ENCODE measurements at places on chromosomes 7 and 10.

GRCh38 chr7:115009736-115010440 is 88.0 kb downstream of the MDFIC start:
- DNase-seq: no peak

- DNase-seq: no peak
Observed at GRCh38 chr10:99080275-99080945, 155.2 kb downstream of the HPSE2 start.

GRCh38 chr7:42020061-42020460 is 216.9 kb downstream of the GLI3 start:
- no peak for DNase-seq

- DNase-seq: no peak
Observed at GRCh38 chr10:112744181-112745096, 205.6 kb upstream of the TCF7L2 start.

GRCh38 chr7:30771174-30771879 is at the start of gene MINDY4:
Gene MINDY4, plus strand, starts transcription at chr7:30771417. Its CDS starts 77 bp downstream, at chr7:30771494.
- DNase-seq: peak; percentile 91

DNA sequence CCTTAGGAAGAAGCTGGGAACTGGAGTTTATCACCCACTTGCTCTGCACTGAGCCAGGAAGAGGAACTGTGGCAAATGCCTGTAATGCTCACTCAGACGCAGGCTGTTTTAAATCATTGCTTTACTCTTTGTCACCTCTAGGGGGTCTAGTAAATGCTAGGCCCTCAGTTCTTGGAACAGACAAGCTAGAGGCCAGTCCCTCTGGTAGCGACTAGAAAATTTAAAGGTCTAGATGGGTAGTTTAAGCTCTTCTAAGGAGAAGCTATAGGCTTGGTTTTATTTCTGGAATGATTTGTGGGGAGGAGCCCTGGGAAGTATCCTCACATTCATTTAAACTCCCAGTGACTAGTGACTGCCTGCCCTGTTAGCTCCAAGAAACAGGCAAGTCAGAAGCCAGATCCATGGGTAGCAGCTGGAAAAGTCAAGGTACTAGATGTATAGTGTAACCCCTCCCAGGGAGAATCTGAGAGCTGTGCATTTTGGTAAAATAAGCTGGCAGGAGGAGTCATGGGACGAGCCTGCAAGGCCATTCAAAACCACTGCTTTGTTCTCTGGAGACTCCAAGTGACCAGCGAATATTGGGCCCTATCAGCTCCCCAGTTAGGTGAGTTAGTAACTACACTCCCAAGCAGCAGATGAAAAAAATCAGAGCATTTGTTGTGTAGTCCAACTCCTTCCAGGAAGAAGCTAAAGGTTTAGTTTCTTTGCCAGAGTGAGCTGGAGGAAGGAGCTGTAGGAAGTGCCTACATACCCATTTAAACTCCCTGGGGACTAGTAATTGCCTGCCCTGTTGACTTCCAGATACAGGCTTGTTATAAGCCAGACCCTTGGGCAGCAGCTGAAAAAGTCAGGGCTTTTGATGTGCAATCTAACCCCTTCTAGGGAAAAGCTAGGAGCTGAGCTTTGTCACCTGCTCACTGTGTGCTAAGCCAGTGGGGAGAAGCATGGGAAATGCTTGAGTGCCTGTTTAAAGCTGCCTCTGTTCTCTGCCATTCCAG is 68.9 kb downstream of the DYNC1I1 start:
- no peak for DNase-seq

GRCh38 chr7:42914009-42914408 is 2.1 kb upstream of the C7orf25 start:
- DNase-seq: no peak

DNA sequence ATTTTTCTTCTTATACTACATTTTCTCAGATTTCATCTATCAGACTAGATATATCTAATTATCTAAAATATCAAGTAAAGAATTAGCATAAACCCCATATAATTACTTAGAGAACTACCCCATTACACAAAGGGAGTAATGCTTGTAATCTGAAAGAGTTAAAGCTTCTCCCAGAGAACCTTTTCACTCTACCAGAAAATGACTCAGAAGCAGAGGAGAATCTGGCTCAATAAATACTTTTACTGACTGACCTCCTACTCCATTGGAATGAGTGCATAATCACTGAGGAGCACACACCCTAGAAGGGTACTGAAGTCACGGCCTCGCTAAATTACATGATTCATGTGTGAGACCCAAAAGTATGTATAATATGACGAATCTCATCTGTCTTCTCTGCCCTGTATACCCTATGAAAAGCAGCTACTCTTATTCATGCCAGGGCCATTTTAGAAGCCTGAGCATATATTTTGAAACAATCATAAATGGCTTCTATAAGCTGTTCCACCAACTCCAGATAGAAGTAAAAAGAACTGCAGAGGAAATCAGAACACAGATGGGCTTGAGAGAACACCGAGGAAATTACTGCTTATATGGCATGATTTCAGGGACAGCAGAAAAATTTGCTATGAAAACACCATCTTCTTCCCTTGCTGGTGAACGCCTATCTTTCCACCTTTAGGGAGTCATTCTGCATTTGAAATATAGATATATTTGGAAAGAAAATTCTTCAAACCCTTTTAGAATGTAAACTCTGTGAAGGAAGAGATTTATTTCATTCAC is 32.7 kb downstream of the DNMBP start:
- DNase-seq: no peak

- no peak for DNase-seq
Observed at GRCh38 chr7:102473271-102473991, 5.3 kb downstream of the POLR2J start.

DNA sequence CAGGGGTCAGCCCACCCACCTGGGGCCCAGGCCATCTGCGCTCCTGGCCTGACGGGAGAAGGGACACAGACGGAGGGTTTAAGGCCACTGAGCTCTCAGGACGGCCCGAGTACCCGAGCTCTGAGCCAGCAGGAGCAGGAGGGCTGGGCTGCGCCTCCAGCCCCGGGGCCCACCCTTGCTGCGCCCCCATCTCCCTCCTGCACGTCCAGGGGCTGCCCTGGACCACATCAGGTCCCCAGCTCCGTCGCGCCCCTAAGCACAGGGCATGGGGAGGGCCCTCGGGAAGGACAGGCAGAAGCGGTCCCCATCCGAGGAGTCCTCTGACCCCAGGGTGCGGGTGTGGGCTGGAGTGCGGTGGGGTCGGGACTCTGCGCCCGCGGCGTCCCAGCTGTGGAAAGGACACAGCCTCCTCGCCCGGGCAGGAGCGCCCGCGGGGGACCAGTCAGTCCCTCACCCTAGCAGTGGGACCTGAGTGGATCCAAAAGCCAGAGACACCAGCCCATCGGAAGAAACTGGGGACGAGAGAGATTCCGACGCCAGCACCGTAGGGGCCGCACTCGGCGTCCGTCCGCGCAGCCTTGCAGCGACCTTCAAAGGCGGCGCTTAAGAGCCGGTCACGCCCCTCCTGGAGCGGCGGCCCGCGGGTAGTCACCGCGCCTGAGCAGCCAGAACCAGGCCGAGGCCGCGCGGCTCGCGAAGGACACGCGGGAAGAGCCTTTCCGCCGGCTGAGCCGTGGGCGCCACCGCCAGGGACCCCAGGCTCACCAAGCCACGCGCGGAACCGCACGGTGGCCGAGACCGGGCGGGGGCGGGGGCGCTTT is 15.9 kb downstream of the CAMK2B start:
- DNase-seq: peak; percentile 75

DNA sequence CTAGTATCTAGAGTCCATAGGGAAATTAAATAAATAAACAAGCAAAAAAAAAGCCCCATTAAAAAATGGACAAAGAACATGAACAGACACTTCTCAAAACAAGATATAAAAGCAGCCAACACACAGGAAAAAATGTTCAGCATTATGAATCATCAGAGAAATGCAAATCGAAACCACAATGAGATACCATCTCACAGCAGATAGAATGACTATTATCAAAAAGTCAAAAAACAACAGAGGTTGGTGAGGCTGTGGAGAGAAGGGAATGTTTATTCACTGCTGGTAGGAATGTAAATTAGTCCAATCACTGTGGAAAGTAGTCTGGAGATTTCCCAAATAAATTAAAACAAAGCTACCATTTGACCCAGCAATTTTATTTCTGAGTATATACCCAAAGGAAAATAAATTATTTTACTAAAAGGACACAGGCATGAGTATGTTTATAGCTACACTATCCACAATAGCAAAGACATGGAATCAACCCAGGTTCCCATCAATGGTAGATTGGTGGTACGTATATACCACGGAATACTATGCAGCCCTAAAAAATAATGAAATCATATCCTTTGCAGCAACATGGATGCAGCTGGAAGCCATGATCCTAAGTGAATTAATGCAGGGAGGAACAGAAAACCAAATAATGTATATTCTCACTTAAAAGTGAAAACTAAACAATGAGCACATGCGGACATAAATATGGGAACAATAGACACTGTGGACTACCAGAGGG is 366.5 kb upstream of the SEMA3C start:
- no peak for DNase-seq

DNA sequence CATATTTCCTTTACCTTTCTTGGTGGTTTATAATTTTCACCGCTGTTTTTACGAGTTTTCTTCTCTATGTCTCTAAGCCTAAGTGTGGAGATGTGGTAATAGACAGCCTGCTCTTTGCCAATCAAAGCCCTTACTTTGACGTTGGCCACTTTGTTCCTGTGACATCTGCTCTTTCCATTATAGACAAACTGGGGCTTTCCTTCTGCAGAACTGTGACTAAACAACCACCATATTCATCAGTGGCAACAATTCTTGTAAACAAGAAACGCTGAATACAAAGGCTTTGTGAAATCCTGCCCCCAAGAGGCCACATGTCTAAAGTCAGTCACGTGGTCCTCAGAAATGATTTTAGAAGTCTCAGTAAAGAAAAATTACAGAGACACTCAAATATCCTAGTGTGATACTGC is 59.6 kb upstream of the CAPZA2 start:
- DNase-seq: no peak

DNA sequence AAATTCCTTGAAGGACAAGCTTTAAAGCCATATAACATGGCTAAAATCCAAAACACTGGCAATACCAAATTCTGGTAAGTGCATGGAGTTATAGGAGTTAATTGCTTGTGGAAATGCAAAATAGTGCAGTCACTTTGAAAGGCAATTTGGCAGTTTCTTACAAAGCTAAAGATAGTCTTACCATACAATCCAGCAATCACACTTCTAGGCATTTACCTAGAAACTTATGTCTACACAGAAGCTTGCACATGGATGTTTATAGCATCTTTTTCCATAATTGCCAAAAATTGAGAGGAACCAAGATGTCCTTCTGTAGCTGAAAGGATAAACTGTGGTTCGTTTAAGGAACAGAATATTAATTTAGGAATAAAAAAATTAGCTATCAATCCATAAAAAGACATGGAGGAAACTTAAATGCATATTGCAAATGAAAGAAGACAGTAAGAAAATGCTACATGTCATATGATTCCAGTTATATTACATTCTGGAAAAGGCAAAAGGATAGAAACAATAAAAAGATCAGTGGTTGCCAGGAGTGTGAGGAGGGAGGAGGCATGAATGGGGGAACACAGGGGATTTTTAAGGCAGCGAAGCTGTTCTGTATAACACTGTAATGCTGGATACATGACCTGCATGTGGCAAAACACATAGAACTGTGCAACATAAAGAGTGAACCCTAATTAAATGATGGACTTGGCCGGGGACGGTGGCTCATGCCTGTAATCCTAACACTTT is 51.9 kb downstream of the GNAT3 start:
- no peak for DNase-seq

GRCh38 chr10:120975072-120975867 is 124.1 kb downstream of the WDR11 start:
- DNase-seq: no peak

DNA sequence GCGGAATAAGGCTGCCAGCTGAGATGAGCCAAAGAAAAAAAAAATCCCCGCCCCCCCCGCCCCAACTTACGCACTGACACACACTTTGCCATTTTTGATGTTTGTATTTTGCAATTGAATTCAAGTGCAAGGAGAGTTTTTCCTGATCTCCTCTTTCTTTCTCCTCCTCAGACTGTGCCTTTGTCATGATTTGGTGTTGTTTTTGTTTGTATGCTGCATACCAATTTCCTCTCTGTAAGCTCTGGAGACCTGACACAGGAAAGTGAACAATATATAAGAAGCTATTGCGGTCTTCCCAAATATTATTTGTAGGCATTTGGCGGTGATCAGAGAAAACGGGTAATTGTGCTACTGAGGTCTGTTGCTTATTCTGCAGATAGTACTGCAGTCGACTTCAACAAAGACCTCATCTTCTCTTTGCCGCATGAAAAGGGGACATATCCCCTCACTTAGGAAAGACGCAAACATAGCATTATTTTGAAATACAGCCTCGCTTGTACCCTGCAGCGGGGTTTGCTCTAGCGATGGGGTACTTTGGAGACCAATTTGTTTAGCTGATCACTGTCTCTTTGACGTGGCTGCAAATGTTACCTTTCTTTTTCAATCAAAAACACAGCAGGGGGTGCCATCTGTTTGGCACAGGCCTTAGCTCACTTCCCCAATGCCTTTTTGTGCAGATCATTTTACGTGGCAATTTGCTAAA is 206.6 kb downstream of the SKAP2 start:
- no peak for DNase-seq

GRCh38 chr7:16915405-16915804 is 33.6 kb upstream of the AGR3 start:
- DNase-seq: no peak

DNA sequence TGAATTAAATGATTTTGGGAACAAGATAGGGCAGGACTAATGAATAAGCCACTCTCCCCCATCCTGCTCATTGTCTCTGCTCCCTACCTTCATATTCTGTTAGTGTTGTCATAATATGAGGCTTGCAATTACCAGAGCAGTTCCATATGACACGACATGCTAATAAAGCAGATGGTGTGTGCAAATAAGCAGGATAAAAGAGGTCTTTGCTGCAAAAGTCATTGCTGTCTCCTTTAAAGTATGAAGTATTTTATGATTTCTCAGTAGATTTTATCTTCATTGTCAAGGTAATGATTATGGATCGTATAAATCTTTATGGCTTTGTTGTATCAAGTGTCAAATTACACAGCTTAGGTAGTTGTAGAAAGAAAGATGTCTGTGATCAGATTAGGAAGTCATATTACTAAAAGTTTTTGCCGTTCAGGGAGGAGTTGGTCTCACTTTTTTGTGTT is 114.8 kb downstream of the SDK1 start:
- DNase-seq: no peak

GRCh38 chr10:75137533-75138438 is 26.3 kb downstream of the SAMD8 start:
- no peak for DNase-seq

- DNase-seq: no peak
Observed at GRCh38 chr7:103887853-103888602, 101.4 kb downstream of the RELN start.

All from upper lobe of right lung (tissue), 1 donor.